ENCODE measurements at places on chromosomes 6 and 20.
A peak's percentile ranks its signal among the peaks of the same experiment; 100 is the strongest.

DNA sequence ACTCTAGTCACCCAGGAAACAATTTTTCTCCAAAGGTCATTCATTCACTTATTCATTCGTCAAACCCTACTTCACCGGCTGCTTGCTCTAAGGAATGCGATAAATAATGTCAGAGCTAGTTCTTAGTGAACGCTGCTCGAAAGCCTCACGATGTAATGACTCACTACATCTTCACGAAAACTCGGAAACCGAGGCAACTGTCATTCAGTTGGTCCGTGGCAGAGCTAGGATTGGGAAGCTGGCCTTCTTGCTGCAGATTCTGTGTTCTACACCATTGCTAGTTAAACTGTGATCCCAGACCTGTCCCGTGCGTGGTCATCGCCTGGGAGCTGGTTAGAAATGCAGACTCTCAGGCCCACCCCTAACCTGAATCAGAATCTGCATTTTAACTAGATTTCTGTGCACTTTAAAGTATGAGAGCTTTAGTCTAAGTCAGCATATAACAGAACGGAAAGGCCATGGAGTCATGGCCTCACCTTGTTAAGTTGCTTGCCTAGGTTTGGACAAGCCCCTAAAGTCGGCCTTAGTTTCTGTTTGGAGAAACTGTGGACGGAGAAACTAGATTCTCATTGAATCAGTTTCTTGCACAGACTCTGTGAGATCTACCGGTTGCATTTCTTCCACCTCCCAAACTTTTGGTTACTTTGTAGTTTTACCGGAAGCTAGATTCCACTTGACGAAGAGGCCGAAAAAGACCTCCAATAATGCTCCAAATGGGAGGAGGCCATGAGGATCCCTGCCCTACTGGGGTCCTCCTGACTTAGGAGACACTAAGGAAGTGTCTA lies 651 bp upstream of the CCND3 start:
- no peak for DNase-seq

DNA sequence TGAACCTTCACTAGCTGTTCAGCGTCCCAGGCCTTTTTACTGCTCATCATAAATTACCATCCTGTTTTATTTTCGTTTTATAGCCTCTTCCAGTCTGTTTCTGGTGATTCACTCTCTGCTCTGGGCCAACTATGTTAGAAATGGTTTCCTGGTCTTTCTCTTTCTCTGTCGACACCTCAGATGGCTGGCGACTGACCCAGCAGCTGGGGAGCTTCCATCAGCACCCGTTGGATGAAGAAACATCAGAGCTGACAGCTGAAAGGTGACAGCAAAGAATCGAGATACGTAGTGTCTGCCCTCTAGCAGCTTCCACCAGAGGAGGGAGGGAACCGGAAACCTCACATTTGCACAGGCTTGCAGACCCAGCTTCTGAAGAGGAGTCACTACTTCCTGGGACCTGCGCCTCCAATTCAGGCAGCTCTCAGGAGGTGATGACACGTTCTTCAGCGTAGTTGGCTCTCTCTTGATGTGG lies 82.9 kb upstream of the MLN start:
- DNase-seq: no peak

DNA sequence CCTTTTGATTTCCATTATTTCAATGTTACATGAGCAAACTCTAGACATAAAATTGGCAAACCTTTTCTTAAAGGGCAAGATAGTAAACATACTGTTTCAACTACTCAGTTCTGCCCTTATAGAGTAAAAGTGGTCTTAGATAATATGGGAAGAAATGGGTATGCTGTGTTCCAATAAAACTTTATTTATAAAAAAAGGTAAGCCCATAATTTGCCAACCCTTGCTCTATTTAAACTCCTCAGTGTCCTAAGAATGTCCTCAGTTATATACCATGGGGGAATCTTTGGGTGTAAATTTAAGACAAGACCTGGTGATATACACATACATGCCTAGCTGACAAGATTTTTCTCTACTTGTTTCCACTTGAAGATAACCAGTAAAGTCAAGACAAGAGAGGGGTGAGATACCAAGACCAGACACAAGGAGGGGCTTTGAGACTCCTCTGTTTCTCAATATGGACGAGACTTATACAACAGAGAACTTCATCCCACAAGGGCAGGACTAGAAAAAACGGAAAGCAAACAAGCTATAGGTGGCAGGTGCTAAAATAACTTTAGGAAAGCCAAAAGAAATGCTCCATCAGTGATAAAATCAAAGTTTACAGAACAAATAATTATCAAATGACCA lies 10.5 kb downstream of the SNX3 start:
- DNase-seq: no peak

GRCh38 chr20:21090721-21091120 lies 15.4 kb downstream of the LINC00237 start:
- no peak for DNase-seq

DNA sequence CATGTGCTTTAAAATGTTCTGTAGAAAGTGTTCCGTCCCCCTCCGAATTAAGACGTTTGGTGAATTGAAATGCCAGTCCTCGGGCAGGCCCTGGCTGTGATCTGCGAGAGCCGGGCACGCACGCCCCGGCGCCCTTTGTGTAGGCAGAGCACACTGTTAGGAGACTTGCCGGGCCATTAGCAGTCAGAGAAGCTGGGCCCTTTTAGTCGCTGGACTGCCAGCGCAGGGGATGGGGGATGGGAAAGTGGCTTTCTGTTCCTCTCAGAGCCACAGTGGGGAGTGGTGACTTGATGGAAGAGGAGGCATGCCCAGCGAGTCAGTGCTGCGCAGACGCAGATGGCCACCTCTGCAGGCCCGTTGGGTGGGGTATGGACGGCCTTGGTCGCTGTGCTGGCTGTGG lies 2.2 kb downstream of the PPP1R3G start:
- DNase-seq: no peak

- no peak for DNase-seq
These were observed 373.5 kb upstream of the BTBD3 start for GRCh38 chr20:11544029-11544678.

GRCh38 chr6:28337121-28337520 lies 1.2 kb upstream of the ZSCAN31 start:
- no peak for DNase-seq

- DNase-seq: no peak
These were observed 83.9 kb upstream of the LGSN start for GRCh38 chr6:63403725-63404124.

- DNase-seq: no peak
These were observed 36.1 kb upstream of the GTSF1L start for GRCh38 chr20:43762911-43763310.

GRCh38 chr6:28896505-28897368 lies 27.0 kb downstream of the TRIM27 start:
- DNase-seq: peak; percentile 14

DNA sequence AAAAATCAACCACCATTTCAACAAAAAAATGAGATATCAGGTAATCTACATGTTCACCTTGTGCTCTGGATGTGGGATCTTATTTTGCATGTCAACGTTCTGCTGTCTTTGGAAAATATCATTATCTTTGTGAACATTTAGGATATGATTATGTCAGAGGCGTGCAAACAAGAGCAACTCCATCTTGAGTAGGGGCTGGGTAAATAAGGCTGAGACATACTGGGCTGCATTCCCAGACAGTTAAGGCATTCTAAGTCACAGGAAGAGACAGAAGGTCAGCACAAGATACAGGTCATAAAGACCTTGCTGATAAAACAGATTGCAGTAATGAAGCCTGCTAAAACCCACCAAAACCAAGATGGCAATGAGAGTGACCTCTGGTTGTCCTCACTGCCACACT lies 28.8 kb upstream of the ZBTB24 start:
- no peak for DNase-seq

- no peak for DNase-seq
These were observed 84.3 kb downstream of the SHLD1 start for GRCh38 chr20:5834436-5835005.

- DNase-seq: no peak
These were observed 291.8 kb downstream of the FOXC1 start for GRCh38 chr6:1901556-1901955.

DNA sequence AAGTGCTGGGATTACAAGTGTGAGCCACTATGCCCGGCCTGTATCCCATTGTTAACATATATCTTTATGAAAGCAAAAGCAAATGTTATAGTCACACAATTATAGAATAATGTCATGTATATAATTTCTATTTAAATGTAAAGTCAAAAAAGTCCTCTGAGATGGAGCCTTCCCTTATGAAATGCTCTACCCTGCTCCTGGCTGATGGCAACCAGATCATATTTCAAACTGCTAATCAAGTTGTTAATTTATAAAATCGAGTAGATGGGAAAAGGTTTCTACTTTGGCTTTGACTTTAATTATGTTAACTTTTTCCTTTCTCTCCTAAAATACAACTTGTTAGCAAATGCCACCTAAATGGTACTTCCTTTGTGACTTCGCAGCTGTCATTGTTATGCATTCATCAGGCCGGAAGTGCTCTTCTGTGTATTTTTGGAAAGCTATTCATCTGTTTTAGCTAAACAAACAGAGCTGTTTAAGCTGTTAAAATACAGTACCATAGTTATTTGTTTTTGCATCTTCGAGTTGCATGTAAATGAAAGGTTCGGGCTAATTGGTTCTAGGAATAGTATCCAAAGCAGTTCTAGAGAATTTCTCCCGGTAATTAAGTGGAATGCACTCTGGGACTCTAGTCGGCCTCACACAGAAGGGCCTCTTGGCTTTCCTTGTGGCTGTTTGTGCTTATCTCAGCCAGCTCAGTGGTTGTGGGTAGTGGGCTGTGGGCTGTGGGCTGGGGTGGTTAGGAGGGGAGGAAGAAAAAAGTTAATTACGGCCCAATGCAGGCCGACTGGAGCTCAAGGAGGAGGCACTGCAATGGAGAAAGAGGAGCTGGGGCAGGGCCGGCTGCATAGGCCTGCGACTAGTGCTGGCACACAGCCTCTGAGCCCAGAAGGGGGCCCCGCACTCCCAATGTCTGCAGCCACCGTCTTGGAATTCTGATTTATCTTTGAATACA lies 34.8 kb downstream of the SLC35D3 start:
- DNase-seq: no peak

GRCh38 chr6:4920914-4921410 lies 82.9 kb downstream of the RPP40 start:
- DNase-seq: no peak

DNA sequence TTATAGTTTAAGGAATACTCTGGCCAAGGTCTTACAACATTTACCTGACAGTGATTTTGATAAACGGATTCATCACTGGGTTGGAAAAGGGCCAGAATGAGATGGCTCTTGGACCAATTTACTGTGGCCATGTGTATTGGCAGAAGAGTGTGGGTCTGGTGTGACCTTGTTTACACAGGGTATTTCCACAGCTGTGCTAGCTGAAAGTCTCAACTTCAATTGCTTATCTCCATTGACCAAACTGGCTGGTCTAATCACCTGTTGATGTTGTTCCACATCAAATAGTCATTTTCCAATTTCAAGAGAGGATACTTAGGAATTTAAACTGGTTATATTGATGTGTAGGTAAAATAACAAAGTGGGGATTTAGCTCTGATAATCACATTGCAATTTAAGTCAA lies 501.6 kb upstream of the MAP3K7 start:
- DNase-seq: no peak

GRCh38 chr6:13534536-13534935 lies 39.9 kb upstream of the SIRT5 start:
- DNase-seq: no peak

- no peak for DNase-seq
These were observed 27.9 kb upstream of the MCM3 start for GRCh38 chr6:52312461-52312860.

GRCh38 chr6:106961801-106962200 lies 12.7 kb downstream of the CD24 start:
- DNase-seq: no peak

- no peak for DNase-seq
These were observed 841.8 kb downstream of the PHF3 start for GRCh38 chr6:64477391-64477790.

DNA sequence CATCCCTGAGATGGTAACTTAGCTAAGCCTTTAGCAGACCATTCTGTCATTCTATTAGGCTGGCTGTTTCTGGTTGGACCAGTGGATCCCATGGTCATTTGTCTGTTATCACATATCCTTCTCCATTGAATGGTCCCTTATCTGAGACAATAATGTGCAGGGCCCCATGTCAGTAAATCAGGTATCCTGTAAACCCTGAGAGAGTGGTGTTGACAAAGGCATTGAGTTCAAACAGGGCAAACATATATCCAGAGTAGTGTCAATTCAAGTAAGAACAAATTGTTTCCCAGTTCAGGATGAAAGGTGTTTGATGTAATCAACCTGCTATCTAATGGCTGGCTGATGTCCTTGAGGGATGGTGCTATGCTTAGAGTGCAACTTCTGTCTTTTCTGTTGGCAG lies 126.2 kb downstream of the LINC00237 start:
- DNase-seq: no peak

GRCh38 chr6:126821706-126822105 lies 296.8 kb upstream of the RSPO3 start:
- DNase-seq: no peak

- DNase-seq: no peak
These were observed 747.8 kb downstream of the PTPRT start for GRCh38 chr20:42441864-42442331.

DNA sequence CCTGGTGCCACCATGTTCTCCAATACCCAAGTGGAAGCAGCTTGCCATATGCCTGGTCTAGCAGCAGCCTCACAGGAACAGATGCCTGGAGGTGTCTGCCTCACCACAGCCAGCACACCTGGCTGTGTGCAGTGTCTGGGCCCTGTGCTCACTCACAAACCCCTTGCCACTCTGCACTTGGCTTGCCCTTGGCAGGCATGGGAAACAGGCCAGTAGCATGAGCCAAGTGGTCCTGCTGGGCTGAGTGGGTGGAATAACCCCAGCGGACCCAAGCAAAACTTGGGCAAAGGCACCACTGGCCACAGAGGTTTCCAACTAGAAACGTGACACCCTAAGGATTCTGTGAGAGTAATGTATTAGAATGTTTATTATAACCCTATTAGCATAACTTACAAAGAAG lies 600.5 kb upstream of the GJE1 start:
- no peak for DNase-seq

GRCh38 chr6:9621276-9621675 lies 793.6 kb downstream of the TFAP2A start:
- DNase-seq: no peak

DNA sequence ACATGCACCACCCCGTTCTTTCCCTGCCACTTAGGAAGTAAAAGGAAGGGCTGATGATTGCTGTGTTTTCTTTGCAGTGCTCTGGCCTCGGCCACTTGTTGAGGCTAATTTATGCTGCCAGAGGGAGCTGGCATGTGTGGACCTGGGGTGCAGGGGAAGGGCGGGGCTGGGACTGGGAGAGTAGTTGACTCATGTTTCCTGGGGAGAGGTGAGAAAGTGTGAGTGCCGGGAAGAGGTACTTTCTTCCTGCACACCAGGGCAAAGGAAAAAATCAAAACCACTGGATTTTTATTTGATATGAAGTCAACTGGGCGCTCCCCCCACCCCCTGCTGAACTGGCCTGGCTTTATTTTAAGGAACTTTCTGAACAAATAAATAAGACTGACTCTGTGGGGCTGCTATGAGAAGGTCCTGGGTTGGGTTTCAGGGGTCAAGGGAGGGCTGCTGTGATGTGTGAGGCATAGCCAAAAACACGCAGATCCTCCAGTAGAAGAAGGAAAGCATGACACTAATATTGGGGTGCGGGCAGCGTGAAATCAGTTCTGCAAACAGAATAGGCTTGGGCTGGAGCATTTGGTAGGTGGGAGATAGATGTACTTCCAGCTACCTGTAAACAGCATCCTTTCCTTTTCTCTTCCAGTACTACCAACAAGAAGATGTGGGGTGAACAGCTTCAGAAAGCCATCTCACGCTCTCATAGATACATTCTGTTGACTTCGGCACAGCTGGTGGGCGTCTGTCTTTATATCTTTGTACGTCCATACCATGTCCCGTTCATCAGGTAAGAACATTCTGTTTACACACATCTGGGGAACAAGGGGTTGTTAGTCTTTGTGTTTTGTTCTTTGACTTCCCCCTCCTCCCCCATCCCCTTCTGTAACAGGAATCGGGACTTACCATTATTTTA lies 87.5 kb downstream of the SYNJ2 start:
- no peak for DNase-seq
